ENCODE measurements at places on chromosomes 12 and 14. TPM values are rescaled to one million over a fixed set of nuclear protein-coding genes. Genes with fewer than 3 reads are reported as not detected.

DNA sequence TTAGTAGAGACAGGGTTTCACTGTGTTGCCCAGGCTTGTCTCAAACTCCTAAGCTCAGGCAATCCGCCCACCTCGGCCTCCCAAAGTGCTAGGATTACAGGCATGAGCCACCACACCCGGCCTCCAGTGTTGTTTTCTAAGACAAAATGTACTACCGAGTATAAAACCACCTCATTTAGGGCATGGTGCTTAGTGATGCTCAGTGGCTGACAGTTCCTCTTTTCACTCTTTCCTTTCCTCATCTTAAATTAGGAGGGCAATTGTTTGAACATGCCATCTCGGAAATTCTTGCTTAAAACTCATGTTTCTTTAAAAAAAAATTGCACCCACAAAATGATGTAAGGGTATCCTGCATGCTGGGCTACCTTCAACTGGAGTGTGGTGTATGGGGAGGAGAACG lies 89.0 kb downstream of the RFX4 start:
- DNase-seq: no peak

GRCh38 chr12:34302131-34302885 lies 280.0 kb downstream of the ALG10 start:
- no peak for DNase-seq

DNA sequence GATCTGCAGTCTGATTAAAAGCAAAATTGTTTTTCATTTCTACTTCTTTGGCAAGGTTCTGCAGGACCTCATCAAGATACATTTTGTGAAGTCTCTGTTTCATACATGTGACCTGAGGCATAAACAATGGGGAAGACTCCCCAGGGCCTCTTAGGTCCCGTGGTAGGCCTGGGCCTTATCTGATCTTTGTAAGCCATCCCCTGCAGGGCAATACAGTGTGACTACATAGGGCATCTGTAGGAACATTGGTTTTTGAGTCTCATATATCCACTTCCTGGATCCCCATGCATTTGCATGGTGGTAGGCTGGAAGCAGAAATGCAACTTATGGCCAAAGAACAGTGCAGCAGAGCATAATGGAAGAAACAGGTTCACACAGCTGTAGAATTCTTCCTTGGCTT lies 6.0 kb downstream of the FAR2 start:
- peak; percentile 49 for DNase-seq

DNA sequence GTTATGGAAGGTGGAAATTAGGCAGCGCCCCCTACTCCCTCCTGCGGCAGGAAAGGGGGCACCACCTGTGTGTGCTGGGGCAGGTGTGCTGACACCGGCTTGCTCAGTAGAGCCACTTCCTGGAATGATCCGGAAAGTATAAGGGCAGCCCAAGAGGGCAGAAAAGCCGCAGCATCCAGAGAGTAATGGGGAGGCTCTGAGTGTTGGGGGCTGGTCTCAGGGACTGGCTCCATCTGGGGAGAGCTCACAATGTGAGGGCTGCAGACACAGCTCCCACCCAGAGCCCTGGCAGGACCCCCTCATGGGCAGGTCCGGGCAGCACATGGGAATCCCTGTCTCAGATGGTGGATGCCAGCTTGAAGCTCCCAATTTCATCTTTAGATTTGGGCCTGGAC lies 187.6 kb upstream of the C14orf180 start:
- no peak for DNase-seq

- DNase-seq: no peak
Observed at GRCh38 chr12:24853588-24853987, 95.3 kb downstream of the BCAT1 start.

- DNase-seq: no peak
Observed at GRCh38 chr12:105848286-105848685, 290.5 kb downstream of the NUAK1 start.

- DNase-seq: no peak
Observed at GRCh38 chr14:76767681-76768656, 6.7 kb downstream of the VASH1 start.

DNA sequence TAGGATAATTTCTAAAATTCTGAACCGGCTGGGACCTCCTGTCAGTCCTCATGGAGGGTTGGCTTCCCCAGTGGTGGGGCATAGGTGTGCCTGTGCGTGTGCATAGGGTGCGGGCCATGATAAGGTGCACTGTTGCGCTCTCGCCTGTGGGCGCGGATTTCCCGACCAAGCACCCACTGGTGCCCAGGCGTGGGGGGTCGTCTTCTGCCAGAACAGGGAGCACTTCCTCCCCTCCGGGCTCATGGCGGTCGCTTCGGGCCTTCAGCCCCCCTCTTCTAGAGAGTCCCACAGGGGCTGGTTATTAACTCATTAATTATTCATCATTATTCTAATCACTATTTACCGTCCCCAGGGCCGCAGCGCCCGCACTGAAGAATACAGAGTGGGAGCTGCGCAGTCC lies 2.8 kb downstream of the C1QL4 start:
- no peak for DNase-seq

GRCh38 chr14:31194095-31194494 lies 13.5 kb downstream of the HECTD1 start:
- no peak for DNase-seq

- peak; percentile 54 for DNase-seq
Observed at GRCh38 chr12:70719672-70720420, 82.6 kb upstream of the PTPRB start.

GRCh38 chr14:93996130-93996695 lies 888 bp upstream of the CCDC197 start:
- DNase-seq: no peak

LRRC43 gene
- not detected for total RNA-seq

TAS2R30 gene
- 0.75 TPM for total RNA-seq

KRT5 gene
- not detected for total RNA-seq

LIN7A gene
- not detected for total RNA-seq

EFCAB11 gene
- total RNA-seq: 6.1 TPM
